ENCODE measurements at places on chromosomes 1 and 21. TPM values are rescaled to one million over a fixed set of nuclear protein-coding genes. Genes with fewer than 3 reads are reported as not detected.
A peak's percentile ranks its signal among the peaks of the same experiment; 100 is the strongest.

- DNase-seq = no peak
Measured at GRCh38 chr1:65703853-65704252, 88.8 kb upstream of the PDE4B start.

DNA sequence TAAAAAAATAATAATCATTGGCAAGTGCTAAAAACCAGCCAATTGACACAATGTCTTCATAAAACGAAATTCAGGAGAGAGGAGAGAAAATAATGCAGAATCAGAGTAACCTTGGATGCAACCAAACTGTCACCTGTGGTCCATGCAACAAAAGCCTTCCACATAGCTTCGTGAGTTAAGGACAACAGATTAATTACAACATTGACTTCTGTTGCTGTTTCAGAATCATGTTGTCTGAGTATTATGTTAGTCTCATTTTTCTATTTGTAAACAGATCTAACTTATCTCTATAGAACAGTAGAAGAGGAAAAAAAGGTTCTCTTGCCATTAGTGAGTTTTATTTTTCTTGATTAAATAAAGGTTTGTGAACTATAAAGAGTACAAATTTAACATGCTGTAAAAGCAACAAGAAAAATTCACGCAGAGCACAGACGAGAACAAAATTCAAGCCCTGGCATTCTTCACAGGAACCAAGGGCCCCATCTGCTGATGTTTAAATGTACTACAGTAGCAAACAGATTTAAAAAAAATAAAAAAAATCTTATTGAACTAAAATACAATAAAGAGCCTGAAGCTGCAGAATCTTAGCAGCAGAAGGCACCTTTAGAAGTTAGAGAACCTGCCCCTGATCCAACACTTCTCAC is 381.1 kb upstream of the PKN2 start:
- peak; percentile 68 for DNase-seq

DNA sequence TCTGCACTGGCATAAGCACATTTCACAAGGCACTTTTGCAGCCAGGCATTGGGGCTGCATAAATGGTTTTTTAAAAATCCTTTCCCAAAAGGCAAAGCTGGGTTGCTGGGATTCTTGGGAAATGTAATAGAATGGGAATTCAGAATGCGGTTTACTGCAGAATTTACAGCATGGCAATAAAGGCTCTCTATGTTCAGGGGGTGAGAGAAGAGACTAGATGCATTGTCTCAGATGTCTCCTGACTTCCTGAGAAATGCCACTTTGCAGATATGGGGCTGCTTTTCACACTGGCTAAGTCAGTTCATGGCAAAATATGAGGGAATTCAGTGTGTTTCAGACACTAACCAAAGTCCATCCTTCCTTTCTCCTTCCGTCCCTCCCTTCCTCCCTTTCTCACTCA is 13.5 kb downstream of the FCGR2B start:
- DNase-seq = no peak

GRCh38 chr1:110636149-110636935 is 30.2 kb upstream of the KCNA2 start:
- no peak for DNase-seq

DNA sequence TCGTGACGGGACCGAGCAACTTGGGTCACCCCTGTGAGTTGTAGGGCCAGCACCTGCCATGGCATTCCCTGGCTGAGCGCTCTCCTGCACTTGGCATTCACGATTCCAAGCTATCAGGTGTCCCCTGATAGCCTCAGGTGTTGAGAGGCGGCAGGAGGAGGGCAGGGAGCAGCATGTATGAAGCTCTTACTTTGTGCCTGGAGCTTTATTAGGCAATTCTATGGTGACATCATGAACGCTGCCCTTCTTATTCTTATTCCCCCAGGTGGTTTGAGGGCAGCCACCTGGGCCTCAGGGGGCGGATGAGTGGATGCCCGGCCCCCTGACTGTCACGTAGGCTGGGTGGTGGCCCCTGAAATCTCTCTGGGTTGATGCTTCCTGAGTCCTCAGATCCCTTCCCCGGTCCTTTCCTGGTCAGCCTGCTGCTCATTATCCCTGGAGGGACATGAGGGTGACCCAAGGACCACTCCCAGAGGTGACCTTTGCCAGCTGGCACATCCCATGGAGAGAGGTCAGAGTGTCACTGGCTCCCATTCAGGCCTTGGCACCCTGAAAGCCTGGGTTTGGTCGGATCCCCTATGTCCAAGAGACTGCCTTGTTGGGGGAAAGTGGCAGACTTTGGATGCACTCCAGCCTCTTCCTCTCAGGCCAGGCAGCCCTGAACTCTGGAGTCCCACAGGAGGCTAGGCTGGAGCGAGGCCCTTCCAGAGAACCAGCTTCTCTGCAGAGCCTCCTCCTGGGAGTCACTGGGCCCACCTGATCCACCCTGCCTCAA is 51.9 kb downstream of the SPSB1 start:
- no peak for DNase-seq

RGS13 gene
- 3.3 TPM for polyA plus RNA-seq

GRCh38 chr1:41447995-41448770 is 36.3 kb downstream of the EDN2 start:
- DNase-seq = no peak

- no peak for DNase-seq
Measured at GRCh38 chr1:243388276-243388675, 132.4 kb downstream of the SDCCAG8 start.

RAB42 gene
- 5.2 TPM for polyA plus RNA-seq

MYCBP gene
- 24.8 TPM for polyA plus RNA-seq

DNA sequence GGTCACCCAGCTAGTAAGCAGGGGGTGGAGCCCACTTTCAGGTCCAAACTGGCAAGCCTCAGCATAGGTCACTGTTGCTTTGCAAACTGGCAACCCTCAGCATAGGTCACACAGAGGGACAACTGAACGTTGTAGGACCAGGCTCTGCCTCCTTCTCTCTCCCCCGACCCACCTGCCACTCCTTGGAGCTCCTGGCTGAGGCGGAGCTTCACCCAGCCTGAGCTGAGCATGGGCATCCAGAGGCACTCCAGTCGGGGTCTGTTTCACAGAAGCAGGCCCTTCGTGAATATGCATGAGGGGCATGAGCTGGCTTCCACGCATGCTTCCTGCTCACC is 24.2 kb downstream of the CAPZB start:
- no peak for DNase-seq

DNA sequence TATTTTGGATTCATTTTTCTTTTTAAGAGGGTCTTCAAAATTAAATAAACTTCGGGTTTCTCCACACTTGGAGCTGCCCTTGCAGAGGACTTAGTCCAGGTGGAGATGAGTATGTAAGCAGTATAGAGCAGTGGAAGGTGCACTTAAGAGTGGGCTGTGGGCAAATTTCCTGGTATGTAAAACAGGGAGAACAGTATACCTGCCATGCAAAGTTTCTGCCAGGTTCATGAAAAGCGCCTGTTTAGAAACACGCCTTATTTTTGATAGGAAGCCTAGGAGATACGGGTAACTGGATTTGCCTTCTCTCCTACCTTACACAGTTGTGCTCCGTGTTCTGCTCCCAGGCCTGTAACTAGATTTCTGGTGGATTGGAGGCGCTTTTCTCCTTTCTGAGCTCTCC is 1.2 kb downstream of the KDM4A start:
- no peak for DNase-seq

GRCh38 chr1:153251988-153252387 is 7.5 kb upstream of the LORICRIN start:
- no peak for DNase-seq

- DNase-seq = no peak
Measured at GRCh38 chr1:225688345-225688744, 35.4 kb upstream of the ENAH start.

STXBP3 gene
- polyA plus RNA-seq = 48.3 TPM

DNA sequence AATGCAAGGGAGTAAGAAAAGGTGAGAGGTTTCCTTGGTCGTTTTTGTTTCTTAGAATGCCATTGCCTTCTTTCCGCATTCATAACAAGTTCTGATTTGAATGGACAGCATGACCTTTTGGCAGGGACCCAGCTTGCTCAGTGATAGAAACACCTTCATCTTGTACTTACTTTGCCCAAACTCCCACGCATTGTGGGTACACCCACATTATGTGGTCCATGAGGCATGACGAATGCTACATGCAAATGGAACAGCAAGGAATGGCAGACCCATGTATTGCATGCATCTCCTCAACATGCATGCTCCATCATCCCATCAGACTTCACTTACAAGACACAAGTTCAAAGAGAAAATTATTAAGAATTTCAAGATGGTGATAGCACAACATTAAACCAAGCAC is 102.8 kb downstream of the CDC7 start:
- DNase-seq = no peak
